ENCODE measurements at places on chromosomes 13 and 19.
A peak's percentile ranks its signal among the peaks of the same experiment; 100 is the strongest.

DNA sequence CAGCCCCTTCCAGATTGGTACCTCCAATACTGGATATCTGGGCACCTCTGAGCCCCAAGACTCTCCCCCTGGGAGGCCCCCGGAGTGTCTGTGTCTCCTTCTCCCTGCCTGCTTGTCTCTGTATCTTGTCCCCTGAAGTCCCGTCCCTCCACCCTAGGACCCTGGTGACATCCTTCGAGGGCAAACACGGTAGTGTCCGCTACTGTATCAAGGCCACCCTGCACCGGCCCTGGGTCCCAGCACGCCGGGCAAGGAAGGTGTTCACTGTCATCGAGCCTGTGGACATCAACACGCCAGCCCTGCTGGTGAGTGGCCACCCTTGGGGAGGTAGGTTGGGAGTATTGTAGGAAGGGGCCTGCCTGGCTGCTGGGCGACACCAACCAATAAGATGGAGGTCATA lies 844 bp downstream of the ARRDC2 start:
- no peak overlapping the region for H3K27ac ChIP-seq
- DNase-seq: no peak
- no peaks in the 10 kb centered on the region for H3K27me3 ChIP-seq
- no peaks in the 10 kb centered on the region for H3K36me3 ChIP-seq

DNA sequence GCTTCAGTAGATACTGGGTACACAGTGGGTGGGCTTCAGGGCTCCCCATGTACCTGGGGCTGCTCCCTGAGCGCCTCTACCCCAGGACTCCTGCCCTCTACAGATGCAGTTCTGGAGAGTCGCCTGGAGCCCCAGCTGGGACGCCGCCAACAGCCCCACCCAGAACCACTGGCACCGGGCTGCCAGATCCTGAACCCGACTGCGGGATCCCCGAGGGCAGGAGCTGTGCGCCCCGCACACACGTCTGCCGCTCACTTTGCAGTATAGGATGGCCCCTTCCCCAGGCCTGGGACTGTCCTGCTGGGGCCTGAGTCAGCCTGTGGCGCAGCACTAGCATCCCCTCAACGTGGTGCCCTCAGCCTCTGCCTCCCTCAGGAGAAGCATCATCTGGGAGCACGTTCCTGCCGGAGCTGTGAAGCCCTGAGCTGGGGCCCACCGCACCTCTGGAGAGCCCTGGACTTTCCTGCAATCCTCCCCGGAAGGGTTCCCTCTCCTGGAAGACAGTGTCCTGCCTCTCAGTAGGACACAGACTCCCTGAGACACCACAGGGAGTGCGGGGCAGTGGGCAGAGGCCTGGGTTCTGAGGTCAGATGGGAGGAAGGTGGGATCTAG lies 3.7 kb downstream of the REXO1 start:
- no peaks in the 10 kb centered on the region for H3K36me3 ChIP-seq
- no peaks in the 10 kb centered on the region for H3K27me3 ChIP-seq
- DNase-seq: no peak

GRCh38 chr19:38561053-38561606 lies 56.6 kb downstream of the MAP4K1 start:
- no peaks in the 10 kb centered on the region for H3K4me1 ChIP-seq
- no peak for DNase-seq
- H3K36me3 ChIP-seq: no peaks in the 10 kb centered on the region
- no peak overlapping the region for H3K27ac ChIP-seq
- no peak overlapping the region for H3K4me3 ChIP-seq
- peaks cover 3% of the 10 kb centered on the region for H3K27me3 ChIP-seq

DNA sequence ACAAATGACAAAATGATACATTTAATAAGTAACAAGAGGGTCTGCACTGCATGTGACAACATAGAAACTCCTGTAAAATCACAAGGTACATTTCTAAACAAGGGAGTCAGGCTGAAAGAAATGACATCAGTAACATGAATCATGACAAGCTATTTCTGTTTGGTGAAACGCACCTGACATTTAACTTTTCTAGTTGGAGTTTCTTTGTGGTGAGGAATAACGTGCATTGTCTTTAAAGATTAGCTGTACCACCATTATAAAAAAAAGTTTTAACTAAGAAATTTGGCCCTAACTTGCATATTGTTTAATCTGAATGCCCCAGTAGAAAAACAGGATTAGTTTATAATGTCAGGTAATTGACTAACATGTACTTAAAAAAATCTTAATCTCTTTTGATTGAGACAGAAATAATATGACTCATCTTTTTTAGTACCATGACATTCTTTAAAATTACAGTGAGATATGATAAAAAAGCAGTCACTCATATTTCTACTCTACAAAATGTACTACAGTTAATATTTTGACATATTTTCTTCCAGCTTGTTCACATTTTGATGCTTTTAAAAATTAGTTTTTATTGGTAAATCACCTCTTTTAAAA lies 418.2 kb downstream of the KLF12 start:
- H3K27me3 ChIP-seq: no peaks in the 10 kb centered on the region
- H3K36me3 ChIP-seq: peaks cover 20% of the 10 kb centered on the region
- no peak for DNase-seq
- H3K27ac ChIP-seq: no peak overlapping the region
- H3K4me3 ChIP-seq: no peak overlapping the region
- no peaks in the 10 kb centered on the region for H3K4me1 ChIP-seq

DNA sequence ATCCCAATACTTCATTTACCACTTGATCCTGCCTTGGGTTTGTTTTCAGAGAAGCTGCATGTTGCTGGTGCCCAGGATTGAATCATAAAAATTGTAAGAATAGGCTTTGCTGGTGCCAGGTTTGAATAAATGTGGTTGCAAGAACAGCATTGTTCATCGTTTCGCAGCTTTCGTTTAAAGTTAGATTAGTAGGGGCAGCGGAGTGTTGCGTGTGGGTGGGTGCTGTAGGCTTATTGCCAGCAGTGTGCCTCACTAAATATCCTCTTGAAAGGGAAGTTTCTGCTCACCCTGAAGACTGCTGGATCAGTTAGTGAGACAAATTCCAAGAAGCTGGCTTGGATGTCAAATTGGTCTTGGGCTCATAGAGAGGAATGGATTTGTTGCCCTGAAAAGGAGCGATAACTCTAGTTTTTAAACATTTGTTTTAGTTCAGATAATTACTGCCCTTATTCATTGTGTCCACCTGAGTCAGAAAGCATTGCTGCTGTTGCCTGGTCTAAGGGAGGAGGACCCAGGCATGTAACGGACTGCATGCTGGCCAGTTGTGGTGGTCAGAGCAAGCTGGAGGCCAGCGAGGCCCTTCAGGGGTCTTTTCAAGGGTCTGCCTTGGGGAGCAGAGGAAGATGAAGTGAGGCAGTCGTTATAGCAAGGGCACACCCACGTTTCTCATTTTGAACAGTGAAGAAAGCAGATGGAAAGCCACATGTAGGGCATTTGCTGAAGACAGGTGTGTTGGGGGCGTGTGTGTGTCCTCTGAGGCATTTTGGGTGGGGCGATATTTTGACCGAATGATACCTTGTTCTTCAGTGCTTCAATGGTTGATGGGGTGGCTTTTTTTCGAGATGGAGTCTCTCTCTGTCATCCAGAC lies 8.5 kb downstream of the ILF3 start:
- no peak overlapping the region for H3K27ac ChIP-seq
- H3K4me1 ChIP-seq: peaks cover 16% of the 10 kb centered on the region
- H3K27me3 ChIP-seq: no peaks in the 10 kb centered on the region
- H3K4me3 ChIP-seq: no peak overlapping the region
- DNase-seq: peak; percentile 76

DNA sequence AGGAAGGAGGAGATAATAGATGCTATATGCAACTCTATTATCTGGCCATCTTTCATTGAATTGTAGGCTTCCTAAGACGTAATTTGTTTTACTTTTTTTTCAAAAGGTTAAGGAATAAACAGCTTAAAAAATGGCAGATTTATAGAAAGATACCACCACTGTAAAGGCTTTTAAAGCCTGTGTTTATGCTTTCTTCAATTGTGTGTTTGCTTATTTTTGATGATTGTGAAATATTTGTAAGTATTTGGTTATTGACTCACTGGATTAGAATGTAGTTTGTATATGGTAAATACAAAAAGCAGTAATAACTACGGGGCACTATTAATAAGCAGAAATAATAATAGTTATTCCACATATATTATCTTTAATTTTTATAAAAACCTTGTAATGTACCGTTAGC lies 437.9 kb downstream of the KLF5 start:
- no peaks in the 10 kb centered on the region for H3K36me3 ChIP-seq
- H3K27me3 ChIP-seq: no peaks in the 10 kb centered on the region
- H3K4me3 ChIP-seq: no peak overlapping the region
- no peak overlapping the region for H3K27ac ChIP-seq
- no peak for DNase-seq

DNA sequence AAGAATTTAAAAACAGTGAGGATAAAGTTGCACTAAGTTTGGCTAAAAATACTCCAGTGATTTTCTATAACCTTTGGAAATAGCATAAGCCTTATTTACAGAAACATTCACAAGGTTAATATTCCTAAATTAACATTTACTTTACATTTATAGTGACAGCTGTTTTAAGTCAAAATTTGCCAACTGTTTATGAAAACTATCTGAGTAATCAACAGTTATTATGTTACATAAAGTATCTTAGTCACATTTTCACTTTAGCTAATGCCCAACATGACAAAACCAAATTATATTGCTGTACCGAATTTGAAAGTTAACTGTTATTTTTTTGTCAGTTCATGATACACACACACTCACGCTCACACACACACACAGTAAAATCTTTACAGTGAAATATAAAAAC lies 1.2 kb downstream of the TNFRSF19 start:
- H3K4me1 ChIP-seq: peaks cover 7% of the 10 kb centered on the region
- H3K27ac ChIP-seq: peak overlapping the region; percentile 80
- no peaks in the 10 kb centered on the region for H3K27me3 ChIP-seq
- no peaks in the 10 kb centered on the region for H3K36me3 ChIP-seq

DNA sequence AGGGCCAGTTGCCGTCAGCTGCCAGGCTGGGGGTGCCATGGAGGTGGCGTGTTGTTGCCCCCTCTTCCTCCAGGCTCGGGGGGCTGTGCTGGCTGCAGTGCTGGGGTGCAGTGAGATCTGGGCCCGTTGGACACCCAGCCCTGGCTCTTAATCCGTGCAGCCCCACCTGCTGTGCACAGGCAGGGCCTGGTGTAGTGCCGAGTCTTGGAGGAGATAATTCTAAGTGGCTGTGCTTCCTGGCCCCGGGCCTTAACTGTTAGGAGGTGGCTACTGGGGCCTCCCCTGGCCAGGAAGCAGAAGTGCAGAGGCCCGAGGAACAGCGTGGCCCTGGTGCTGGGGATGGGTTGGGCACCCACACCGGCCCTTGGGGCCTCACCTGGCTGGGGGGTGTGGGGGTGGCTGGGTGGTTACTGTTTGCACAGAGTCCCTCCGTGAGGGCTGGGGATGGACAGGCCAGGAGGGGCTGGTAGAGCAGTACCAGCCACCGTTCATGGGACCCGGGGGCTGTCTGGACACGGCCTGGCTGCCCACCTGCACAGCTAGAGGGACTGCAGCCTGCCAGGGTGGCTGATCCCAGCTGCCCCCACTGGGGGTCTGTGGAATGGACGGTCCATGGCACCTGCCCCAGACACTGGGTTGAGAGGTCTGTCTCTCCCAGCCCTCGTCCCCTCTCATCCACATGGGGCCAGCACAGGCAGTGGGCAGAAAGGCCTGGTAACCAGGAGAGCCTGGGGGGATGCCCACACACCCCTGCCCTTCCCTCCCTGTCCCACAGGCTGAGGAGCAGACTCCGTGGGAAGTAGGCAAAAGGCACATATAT lies 3.3 kb downstream of the GPX4 start:
- H3K27ac ChIP-seq: no peak overlapping the region
- H3K36me3 ChIP-seq: no peaks in the 10 kb centered on the region
- H3K4me3 ChIP-seq: no peak overlapping the region
- no peaks in the 10 kb centered on the region for H3K27me3 ChIP-seq
- peak; percentile 46 for DNase-seq
- peaks cover 25% of the 10 kb centered on the region for H3K4me1 ChIP-seq

DNA sequence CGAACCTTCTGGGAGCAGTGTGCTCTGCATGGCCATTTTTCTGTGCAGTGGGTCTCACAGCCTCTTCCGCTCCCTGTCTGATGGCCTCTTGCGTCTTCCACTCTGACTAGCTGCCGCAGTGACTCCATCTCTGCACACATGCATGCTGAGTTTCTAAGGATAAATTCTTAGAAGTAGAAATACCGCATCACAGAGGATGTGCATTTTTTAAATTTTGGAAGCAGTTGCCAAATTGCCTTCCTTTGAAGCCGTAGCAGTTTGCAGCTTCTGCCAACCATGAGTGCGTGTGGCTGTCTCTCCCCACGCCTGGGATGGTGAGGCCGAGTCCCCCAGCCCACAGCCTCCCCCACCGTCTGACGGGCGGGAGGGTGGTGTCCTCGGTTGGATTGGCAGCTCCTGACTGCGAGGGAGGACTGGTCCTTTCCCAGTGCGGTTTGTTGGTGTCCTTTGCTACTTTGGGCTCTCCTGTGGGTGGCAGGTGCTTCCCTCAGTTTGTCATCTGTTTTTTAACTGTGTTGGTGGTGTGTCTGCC lies 9.8 kb downstream of the FZR1 start:
- H3K4me3 ChIP-seq: no peak overlapping the region
- H3K27ac ChIP-seq: no peak overlapping the region
- peaks cover under 1% of the 10 kb centered on the region for H3K36me3 ChIP-seq
- no peaks in the 10 kb centered on the region for H3K27me3 ChIP-seq
- peaks cover 12% of the 10 kb centered on the region for H3K4me1 ChIP-seq
- peak; percentile 54 for DNase-seq

GRCh38 chr13:45162194-45162593 lies 38.7 kb downstream of the KCTD4 start:
- H3K4me3 ChIP-seq: no peak overlapping the region
- no peaks in the 10 kb centered on the region for H3K27me3 ChIP-seq
- peak; percentile 22 for DNase-seq
- peaks cover 3% of the 10 kb centered on the region for H3K36me3 ChIP-seq
- H3K4me1 ChIP-seq: peaks cover 17% of the 10 kb centered on the region

DNA sequence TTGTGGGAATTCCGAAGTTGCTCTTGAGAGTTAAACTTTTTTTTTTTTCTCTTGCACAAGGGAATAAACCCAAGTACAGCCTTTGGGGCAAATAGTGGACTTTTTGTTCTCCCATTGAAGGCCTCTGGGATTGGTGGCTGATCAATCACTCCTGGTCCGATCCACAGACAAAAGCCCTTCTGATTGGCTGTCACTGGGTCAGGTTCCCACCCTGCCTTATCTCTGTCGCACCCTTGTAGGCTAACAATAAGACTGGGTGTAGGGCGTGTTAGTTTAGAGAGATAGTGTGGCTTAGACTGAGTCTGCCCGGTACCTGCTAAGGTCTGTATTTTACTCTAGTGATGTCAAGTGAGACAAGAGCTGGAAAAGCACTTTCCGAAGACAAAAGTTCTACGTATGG lies 380.8 kb downstream of the NDFIP2 start:
- DNase-seq: no peak
- no peak overlapping the region for H3K4me3 ChIP-seq
- H3K27me3 ChIP-seq: no peaks in the 10 kb centered on the region
- no peaks in the 10 kb centered on the region for H3K36me3 ChIP-seq
